NT2/D1 (cell line): ENCODE measurements at places on chromosomes 6 and 20.

DNA sequence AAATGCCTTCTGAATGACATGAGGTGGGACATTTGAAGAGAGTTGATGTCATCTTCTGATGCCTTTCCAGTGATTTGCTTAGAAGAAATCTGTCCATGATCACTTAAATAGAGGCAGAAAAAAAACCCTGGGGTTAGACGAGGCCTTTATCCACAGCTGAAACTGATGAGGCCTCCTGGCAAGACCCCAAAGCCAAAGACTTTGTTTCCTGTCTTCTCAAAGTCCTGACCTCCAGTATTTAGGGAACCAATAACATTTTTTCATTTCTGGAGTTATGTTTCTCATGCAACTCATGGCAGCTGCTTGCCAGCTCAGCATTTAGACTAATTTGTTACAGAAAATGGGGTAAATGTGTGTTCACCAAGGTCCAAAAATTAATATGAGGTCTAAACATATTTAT lies 248.0 kb upstream of the PRDM1 start:
- no peak for DNase-seq

- no peak for DNase-seq
Measured at GRCh38 chr6:45185403-45186251, 142.5 kb upstream of the RUNX2 start.

- DNase-seq: no peak
Measured at GRCh38 chr6:31911826-31912585, 10.1 kb upstream of the ZBTB12 start.

- no peak for DNase-seq
Measured at GRCh38 chr6:53917464-53917842, 122.6 kb downstream of the LRRC1 start.

GRCh38 chr6:100475554-100476320 lies 11.0 kb upstream of the SIM1 start:
- DNase-seq: no peak

GRCh38 chr6:134525190-134525868 lies 207.4 kb upstream of the SGK1 start:
- DNase-seq: no peak

GRCh38 chr6:14060971-14061370 lies 56.6 kb upstream of the CD83 start:
- DNase-seq: no peak
